ENCODE measurements at places on chromosomes 1 and 21.
A peak's percentile ranks its signal among the peaks of the same experiment; 100 is the strongest.

DNA sequence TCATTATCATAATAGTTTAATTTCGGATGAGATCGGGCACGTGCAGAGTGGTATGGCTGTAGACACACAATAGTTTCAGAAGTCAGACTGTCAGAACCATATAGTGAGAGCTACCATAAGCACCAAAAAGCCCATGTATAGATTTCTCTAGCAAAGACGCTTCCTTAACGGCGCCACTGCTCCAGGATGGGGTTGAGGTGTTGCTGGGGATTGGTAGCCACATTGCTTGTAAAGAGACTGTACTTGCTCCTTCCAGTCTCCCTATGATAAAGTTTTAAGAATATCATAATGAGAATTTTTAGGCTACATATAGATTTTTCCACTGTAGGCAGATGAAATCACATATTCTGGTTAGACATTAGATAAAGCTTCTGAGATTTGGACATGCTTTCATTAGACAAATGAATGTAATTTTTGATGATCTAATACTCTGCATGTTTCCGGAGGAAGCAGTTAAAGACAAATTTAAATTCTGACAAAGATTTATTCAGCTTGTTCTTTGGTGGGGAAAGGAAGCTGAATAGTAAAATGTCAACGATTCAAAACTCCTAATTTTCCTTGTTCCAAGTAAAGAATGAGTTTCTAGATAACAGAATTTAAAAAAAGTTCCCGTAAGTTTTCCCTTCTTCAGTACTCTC is 77.7 kb downstream of the MAP3K7CL start:
- DNase-seq: no peak

DNA sequence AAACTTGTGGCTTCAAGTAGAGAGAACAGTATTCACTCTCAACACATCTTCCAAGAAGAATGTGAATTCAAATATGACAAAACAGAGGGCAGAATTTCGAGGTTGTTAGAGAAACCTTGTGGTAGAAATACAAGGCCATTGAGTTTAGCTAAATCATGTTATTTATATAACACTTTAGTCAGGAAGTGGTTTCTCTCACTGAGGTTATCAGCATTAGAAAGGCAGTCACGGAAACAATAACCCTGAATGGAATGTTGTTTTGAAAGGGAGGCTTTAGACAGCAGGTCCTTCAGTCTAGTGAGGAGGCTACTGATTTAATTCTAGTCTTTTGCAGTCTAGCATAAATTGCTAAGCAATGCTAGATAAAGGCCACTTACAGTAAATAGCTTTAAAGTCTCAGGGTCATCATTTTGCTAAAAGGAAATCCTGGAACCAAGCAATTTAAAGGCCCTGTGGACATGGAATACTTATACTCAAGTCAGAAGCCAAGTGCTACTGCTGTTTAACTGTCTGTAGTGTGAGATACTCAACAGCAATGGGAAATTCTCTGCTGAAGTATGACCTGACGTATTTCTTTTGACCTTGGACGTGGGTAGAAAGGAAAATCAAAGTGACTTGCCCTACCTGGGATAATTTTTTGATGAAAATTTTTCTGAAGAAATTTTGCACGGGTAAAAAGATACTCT is 89.0 kb upstream of the CHODL start:
- peak; percentile 5 for DNase-seq

DNA sequence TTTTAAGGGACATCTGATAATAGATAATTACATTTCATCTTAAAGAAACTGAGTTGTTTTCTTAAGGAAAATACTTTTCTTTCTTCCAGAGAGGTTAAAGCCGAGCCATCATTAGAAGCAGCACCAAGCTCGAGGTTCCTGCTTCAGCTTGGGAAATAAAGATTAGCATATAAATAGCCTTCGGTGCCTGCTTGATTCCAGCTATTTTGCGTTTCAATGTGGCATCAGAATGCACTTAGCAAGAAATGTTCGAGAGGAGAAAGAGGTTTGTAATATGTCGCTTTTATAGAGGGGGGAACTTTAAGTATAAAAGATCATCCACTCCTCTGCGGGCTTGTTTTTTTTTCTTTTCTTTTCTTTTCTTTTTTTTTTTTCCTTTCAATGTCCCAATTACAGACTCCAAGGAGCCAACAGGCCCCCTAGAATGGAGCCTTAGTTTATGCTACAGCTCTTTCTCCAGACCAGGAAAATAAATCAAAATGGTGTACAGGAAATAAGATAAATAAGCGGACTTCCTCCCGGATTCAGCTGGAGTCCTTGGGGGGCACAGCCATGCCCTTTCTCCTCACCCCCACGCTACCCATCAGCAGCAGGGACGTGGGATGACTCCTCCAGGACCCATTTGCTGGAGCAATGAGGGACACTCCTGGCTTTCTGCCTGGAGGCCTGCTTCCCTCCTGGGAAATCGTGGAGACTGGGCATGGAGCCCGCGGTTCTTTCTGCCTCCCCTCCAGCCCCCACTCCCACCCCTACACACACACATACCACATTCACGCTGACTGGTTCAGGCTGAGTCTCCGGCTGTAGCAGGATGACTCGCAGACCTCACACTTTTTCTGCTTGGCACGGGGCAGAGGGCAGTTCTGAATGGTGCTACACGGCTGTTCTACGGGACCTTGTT is 131.6 kb downstream of the RRAGC start:
- peak; percentile 88 for DNase-seq

DNA sequence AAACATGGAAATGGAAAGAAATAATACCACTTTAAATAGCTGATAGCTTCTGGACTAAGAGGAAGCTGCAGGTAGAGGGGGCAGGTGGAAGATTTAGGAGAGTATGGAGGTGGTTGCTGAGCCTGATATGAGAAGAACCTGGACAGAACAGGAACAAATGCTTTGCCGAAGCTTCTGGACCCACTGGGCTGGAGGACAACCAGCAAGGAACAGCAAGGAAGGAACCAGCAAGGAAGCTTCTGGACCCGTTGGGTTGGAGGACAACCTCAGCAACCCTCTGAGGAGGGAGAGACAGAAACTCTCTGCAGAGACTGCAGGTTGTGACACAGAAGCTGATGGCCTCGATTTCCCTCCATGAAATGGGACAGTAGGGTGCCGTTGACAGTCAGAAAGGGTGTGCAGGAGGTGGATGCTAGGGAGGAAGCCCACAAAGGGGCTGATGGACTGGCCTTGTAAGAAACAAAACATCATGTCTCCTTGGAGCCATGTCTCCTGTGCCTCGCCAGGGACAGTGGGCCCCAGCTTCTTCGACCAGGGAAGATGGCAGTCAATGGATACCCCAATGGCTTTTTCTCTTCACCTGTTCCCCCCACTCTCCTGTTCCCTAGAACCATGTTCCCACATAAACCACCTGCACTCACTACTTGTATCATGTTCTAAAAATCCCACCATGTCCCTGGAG is 8.3 kb upstream of the WNT3A start:
- DNase-seq: no peak

DNA sequence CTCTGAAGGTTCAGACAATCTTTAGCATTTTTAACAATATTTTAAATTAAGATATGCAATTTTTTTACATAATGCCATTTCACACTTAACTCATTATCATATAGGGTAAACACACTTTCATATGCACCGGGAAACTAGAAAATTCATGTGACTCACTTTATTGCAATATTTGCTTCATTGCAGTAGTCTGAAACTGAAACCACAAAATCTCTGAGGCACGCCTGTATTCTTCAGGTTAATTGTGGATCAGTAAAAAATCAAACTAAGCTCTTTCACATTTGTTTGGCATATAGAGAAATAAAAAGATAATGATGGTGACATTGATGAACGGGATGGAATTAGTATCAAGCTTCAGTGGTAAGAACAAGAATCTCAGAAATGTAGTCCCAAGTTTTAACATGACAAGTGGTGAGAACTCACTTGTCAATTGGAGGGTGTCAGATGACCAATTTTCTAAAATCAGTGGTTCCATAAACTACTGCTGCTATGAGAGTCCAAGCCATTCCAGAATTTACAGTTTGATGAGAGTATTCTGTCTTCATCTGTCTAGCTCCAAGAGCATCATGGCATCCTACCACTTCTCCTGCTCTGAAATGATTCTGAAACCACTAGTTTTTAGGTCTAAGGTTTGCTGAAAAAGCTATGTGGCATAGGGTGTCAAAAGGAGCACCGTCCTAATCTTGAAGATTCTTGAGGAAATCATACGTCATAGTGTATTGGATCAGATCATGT is 281.0 kb downstream of the PTPRC start:
- no peak for DNase-seq

GRCh38 chr21:31218830-31219608 is 125.0 kb downstream of the TIAM1 start:
- DNase-seq: peak; percentile 28

DNA sequence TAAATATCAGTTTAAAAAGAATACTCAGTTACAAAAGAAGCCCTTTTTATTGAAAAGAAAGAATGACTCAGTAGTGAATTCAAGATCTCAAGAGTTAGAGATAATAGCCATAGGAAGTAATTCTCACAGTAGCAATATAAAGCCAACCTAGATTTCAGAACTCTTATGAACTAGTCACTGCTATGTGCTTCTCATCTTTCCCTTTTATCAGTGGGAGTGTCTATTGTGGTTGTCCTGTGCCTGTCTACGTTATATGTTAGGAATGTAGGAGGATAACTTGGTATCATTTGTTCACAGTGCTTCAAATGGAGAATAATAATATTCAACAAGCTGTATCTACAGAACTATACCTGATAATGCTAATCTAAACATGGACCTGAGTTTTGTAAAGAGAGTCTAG is 73.1 kb upstream of the RGS21 start:
- DNase-seq: no peak

- DNase-seq: no peak
Observed at GRCh38 chr1:56197946-56198345, 381.4 kb downstream of the PLPP3 start.

DNA sequence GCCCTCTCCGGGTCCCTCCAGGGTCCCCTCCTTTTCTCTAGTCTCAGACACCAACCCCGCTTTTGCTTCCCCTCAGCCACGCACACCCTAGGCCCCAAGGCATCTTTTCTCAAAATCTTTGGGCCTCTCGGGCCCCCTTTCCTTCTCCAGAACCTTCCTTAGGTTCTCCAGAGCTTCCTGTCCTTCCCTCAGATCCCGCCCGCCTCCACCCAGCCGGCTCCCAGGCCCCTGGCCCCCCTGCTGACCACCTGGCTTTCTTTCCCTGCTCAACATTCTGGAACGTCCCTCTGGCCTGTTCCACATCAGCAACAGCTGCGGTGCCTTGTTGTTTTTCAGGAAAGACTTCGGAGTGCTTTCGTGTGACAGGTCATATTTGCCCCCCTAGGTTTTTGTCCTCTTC is 1.2 kb downstream of the ZDHHC18 start:
- DNase-seq: no peak

DNA sequence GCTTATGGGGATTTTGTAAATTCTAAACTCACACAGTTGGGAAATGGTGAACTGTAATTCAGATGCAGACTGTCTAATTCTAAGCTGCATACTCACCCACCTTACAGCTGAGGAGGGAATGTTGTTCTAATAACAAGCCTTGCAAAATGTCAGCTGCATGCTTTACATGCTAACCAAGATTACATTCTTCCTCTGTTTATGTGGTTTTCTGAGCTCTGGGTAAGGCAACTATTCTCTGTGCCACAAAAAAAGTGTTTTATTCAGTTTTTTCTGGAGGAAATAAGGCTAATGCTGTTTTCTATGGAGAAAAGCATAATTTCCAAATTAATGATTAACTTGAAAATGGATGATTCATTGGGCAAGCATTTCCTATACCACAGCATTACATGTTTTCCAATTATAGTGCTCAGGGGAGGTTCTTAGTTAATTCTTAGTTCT is 64.9 kb downstream of the RGS13 start:
- peak; percentile 57 for DNase-seq

DNA sequence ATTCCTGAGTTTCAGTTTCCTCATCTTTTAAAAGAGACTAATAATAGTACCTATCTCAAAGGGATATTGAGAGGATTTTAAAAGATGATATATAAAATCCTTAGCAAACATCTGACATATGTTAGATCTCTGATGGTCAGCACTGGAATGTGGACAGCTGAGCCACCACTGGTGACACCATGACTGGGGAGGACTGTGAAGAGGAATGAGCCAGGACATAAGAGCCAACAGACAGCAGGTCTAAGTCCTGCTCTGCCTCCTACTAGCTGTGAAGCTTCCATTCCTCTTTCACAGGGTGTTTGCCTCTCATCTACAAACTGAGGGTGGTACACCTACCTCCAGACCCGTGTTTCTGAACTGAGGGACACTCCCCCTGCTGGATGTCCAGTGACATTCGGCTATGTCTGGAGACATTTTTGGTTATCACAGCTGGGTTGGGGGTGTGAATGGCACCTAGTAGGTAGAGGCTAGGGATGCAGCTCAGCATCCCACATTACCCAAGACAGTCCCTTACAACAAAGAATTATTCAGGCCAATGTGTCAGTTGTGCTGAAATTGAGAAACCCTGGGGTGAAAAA is 109.1 kb upstream of the OLIG2 start:
- no peak for DNase-seq

DNA sequence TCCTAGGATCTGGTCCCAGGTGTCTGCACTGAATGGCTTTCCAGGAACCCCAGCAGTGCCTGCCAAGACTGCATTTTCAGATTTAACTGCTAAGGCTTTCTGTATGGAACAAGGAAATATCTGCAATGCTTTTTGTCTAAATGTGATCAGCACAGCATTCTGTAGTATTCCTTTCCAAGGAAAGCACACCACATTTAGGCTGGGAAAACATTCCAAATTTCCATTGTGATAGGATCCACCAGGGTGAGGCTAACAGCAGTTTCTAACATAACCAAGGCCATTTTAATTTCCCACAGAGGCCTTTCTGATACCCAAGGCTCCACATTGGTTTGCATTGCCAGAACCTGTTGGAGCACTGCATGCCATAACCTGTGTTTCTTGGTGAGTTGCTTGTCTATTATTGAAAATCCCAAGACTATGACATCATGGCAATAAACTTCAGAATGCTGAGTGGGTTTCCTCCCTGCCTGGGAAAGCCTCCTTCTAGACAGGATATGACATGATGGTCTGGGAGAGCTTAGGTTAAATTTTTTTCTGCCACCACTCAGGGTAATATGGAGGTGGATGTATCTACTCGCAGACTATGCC is 23.3 kb upstream of the PTGFRN start:
- peak; percentile 78 for DNase-seq

- no peak for DNase-seq
Observed at GRCh38 chr21:44998086-44998620, 58.3 kb downstream of the SLX9 start.

DNA sequence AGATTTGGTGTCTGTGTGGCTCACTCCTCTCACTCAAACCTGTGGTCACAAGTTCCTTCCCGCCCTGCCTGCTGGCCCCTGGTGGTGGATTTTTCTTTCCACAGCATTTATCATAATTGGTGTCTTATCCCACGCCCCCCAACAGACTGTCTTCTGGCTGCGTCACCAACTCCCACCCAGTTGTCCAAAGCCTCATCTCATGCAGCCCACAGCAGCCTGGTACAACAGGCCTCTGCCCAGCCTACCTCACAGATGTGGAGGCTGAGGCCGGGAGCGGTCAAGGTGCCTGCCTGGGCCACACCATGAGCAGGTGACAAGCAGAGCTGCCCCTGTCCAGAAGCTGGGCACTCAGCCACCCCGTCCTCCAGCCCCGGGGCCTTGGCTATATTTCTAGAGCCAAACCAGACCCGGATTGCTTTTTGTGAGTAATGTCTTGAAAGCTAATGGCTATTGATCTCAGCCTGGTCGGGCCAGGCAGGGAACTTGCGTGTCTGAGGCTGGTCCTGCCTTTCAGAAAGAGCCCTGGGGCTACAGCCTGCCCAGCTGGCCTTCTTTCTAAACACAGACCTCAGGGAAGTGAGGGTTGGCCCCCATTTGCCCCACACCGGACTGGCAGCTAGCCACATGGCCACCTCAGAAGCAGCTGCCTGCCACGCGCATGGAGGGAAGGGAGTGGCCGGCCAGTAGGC is 2.6 kb downstream of the KCNAB2 start:
- no peak for DNase-seq
